Activated naive CD4-positive, alpha-beta T cell treated with anti-CD3 and anti-CD28 coated beads for 36 hours (primary cell): ENCODE measurements at places on chromosomes 11 and 22. TPM values are rescaled to one million over a fixed set of nuclear protein-coding genes. Genes with fewer than 3 reads are reported as not detected.
A peak's percentile ranks its signal among the peaks of the same experiment; 100 is the strongest.

C11orf91 gene
- not detected for total RNA-seq

POU2AF2 gene
- total RNA-seq, result not detected

MAPK8IP2 gene
- total RNA-seq, result 0.05 TPM

OR2AG1 gene
- not detected for total RNA-seq

GNAZ gene
- total RNA-seq, result 1.8 TPM

GRCh38 chr11:17572359-17572690 is 25.3 kb downstream of the OTOG start:
- peaks cover 5% of the 10 kb centered on the region for H3K4me1 ChIP-seq
- H3K27ac ChIP-seq, result no peak overlapping the region
- DNase-seq, result no peak
- no peaks in the 10 kb centered on the region for H3K27me3 ChIP-seq

KRTAP5-2 gene
- not detected for total RNA-seq

- H3K27me3 ChIP-seq, result peaks cover 2% of the 10 kb centered on the region
- H3K27ac ChIP-seq, result no peak overlapping the region
- no peak overlapping the region for H3K4me3 ChIP-seq
Measured at GRCh38 chr11:76337923-76338322, 43.0 kb downstream of the THAP12 start.

GRCh38 chr11:8636127-8636526 is 42.1 kb upstream of the STK33 start:
- no peak overlapping the region for H3K27ac ChIP-seq
- DNase-seq, result no peak
- H3K4me3 ChIP-seq, result no peak overlapping the region
- peaks cover 48% of the 10 kb centered on the region for H3K36me3 ChIP-seq
- H3K27me3 ChIP-seq, result no peaks in the 10 kb centered on the region

DNA sequence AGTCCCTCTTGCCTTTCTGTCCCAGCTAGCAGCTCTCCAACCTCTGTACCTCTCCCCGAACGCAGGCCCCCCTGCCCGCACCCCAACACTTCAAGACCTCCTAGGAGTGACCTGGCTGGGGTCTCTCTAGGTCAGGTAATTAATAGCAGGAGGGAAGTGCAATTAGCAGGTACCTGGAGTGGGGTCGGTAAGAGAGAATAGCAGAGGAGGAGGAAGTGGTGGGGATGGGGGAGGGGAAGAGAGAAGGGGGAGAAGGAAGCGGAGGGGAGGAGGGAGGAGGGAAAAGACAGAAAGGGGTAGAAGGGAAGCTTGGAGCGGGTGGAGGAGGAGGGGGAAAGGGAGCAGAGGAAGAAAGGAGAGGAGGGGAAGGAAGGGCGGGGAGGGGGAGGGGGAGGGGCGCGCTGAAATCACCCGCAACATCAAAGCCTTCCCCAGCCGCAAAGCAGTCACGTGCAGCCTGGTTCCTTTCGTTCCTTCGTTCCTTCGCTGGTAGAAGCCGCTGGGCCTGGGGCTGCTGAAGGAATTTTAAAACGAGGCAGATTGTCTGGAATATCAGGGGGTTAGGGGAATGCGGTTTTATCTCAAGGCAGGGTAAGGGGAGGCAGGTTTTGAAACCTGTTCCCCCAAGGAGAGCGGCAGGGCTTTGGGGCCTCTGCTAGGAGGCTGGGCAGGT is 29.3 kb upstream of the TCF20 start:
- H3K36me3 ChIP-seq, result no peaks in the 10 kb centered on the region
- H3K4me1 ChIP-seq, result peaks cover 86% of the 10 kb centered on the region
- H3K4me3 ChIP-seq, result peak overlapping the region; percentile 44
- DNase-seq, result peak; percentile 76
- peak overlapping the region; percentile 72 for H3K27ac ChIP-seq
- H3K27me3 ChIP-seq, result no peaks in the 10 kb centered on the region

RAB3IL1 gene
- 0.74 TPM for total RNA-seq

TRIM6 gene
- 2.1 TPM for total RNA-seq

- H3K27ac ChIP-seq, result no peak overlapping the region
- DNase-seq, result no peak
- H3K27me3 ChIP-seq, result no peaks in the 10 kb centered on the region
Measured at GRCh38 chr11:31764261-31764660, 46.9 kb downstream of the PAX6 start.

DNA sequence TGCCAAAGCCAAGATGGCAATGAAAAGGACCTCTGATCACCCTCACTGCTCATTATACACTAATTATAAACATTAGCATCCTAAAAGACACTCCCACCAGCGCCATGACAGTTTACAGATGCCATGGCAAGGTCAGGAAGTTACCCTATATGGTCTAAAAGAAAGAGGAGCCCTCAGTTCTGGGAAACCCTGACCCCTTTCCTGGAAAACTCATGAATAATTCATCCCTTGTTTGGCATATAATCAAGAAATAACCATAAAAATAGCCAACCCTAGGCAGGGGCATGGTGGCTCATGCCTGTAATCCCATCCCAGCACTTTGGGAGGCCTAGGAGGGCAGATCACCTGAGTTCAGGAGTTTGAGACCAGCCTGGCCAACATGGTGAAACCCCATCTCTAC is 12.7 kb upstream of the CAPN5 start:
- H3K4me1 ChIP-seq, result no peaks in the 10 kb centered on the region
- no peaks in the 10 kb centered on the region for H3K36me3 ChIP-seq
- H3K4me3 ChIP-seq, result no peak overlapping the region
- no peaks in the 10 kb centered on the region for H3K27me3 ChIP-seq
- no peak for DNase-seq
- H3K27ac ChIP-seq, result no peak overlapping the region

DNA sequence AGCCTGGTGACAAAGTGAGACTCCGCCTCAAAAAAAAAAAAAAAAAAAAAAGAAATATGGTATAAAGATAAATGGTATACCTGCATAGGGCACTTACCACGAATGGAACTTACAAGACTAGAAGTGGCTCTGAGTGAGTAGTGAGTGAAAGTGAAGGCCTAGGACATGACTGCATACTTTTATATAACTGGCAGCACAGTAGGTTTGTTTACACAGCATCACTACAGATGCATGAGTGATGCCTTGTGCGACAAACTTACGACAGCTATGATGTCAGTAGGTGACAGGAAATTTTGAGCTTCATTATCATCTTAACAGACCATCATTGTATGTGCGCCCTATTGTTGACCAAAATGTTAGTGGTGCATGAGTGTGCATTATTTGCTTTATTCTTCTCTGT is 17.7 kb downstream of the XRCC6 start:
- H3K27me3 ChIP-seq, result no peaks in the 10 kb centered on the region
- H3K4me1 ChIP-seq, result peaks cover 3% of the 10 kb centered on the region
- peaks cover 43% of the 10 kb centered on the region for H3K36me3 ChIP-seq
- H3K4me3 ChIP-seq, result no peak overlapping the region
- no peak overlapping the region for H3K27ac ChIP-seq
- DNase-seq, result no peak

- no peak for DNase-seq
- no peaks in the 10 kb centered on the region for H3K4me1 ChIP-seq
Measured at GRCh38 chr11:24238771-24239645, 257.8 kb upstream of the LUZP2 start.

GRCh38 chr11:134501406-134502152 is 89.5 kb upstream of the B3GAT1 start:
- no peak overlapping the region for H3K4me3 ChIP-seq
- H3K4me1 ChIP-seq, result no peaks in the 10 kb centered on the region
- DNase-seq, result no peak
- H3K27me3 ChIP-seq, result peaks cover 26% of the 10 kb centered on the region
- H3K36me3 ChIP-seq, result no peaks in the 10 kb centered on the region

KCNJ1 gene
- total RNA-seq, result not detected

FAM168A gene
- total RNA-seq, result 11.9 TPM

DNA sequence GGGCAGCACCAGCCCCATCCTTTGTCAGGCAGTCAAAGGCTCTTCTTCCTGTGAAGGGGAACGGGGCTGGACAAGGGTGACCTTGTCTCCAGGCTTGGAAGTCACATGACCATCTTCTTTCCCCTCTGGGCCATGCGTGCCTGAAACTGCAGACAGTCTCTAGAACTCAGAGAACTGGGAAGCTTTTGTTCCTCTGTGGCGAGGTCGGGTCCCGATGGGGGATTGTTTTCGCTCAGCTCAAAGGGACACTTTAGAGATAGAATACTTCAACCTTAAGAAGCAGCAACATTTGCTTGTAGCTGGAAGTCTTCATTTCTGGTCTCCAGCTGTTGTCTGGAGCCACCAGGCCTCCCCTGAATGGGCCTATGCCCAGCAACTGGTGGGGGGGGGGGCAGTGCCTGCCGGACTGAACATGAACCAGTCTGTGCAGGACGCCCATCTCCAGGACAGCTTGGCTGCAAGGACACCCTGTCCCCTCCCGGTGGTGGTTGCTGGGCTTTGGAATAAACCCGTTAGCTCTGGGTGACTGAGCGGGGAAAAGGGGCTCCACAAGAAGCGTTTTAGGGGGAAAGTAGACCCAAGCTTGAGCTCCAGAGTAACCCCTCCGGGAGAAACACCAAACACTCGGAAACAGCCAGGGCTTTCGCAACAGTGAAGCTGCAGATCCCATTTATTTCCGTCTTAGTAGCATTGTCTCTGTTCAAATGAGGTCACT is 55.7 kb upstream of the EMID1 start:
- no peak overlapping the region for H3K4me3 ChIP-seq
- no peaks in the 10 kb centered on the region for H3K36me3 ChIP-seq
- no peak overlapping the region for H3K27ac ChIP-seq
- H3K27me3 ChIP-seq, result peaks cover 18% of the 10 kb centered on the region

GRCh38 chr11:67627812-67628624 is 1.7 kb downstream of the NUDT8 start:
- H3K27me3 ChIP-seq, result no peaks in the 10 kb centered on the region
- peaks cover 5% of the 10 kb centered on the region for H3K4me1 ChIP-seq
- peak overlapping the region; percentile 64 for H3K4me3 ChIP-seq
- DNase-seq, result no peak

RFPL2 gene
- not detected for total RNA-seq

DNA sequence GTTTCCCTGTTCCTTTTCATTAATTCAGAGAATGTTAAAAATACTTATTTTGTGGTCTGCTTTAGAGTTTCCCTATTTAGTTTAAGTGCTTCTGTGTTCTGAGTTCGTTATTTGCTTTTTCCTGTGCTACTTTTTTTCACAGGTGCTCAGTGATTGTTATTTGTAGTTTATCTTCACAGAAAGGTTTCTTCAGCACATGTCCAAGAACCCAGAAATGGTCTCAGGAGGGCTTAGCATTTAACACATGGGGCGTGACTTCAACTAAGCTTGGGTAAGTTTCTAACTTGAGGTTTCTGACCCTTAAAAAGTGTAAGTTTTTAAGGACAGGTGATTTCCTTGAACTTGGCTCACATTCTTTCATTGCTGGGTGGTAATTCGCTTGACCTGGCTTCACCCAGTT is 157.3 kb downstream of the AASDHPPT start:
- no peak overlapping the region for H3K27ac ChIP-seq
- H3K27me3 ChIP-seq, result no peaks in the 10 kb centered on the region
- H3K4me3 ChIP-seq, result no peak overlapping the region
- no peak for DNase-seq

- H3K27ac ChIP-seq, result no peak overlapping the region
- H3K36me3 ChIP-seq, result peaks cover 38% of the 10 kb centered on the region
- H3K4me3 ChIP-seq, result no peak overlapping the region
- peaks cover 18% of the 10 kb centered on the region for H3K4me1 ChIP-seq
- no peak for DNase-seq
Measured at GRCh38 chr11:78552881-78553280, 21.8 kb downstream of the NARS2 start.

DNA sequence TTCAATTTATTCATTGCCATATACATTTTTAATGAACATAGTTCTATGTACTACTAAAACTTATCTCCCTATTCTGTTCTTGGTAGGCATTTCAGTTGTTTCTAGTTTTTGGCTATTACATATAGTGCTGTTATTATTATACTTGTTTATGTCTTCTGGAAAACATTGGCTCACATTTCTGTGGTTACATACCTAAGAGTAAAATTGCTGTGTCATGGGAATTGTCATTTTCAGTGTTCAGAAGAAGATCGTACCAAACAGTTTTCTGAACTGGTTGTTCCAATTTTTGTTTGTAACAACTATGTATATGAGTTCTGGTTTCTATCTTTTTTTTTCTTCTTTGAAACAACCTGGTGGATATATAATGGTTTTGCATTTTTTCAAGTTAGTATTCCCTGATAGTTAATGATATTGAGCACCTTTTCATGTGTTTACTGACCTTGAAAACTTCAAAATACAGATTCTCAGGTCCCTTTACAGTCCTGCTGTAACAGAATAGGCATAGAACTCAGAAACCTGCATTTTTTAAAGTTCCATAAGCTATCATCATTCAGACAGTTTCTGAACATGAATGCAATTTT is 230.7 kb downstream of the JRKL start:
- no peaks in the 10 kb centered on the region for H3K27me3 ChIP-seq
- H3K4me1 ChIP-seq, result no peaks in the 10 kb centered on the region
- H3K36me3 ChIP-seq, result no peaks in the 10 kb centered on the region
- H3K4me3 ChIP-seq, result no peak overlapping the region

RIC3 gene
- total RNA-seq, result 6.8 TPM
